ENCODE measurements at places on chromosomes 6 and 20.

GRCh38 chr20:52402950-52403349 lies 211.4 kb upstream of the ZFP64 start:
- DNase-seq: no peak

GRCh38 chr20:57241363-57241991 lies 25.0 kb downstream of the BMP7 start:
- DNase-seq: no peak

DNA sequence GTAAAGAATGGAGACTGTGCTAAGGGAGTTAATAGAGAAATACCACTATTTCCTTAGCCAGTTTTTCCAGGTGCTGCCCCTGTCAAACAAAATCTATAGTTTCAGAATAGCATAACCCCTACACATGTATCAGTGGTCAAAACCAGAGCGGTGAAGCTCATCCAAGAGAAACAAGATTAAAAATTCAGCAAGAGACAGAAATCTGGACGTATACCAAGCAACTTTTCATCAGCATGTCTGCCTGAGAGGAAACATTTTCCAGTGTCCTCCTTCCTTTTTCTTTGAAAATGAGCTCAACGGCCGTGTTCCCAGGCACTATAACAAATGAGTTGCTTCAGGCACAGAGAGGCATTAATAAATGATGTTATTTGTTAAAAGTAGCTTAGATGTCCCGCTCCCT lies 416.5 kb downstream of the BCKDHB start:
- no peak for DNase-seq

DNA sequence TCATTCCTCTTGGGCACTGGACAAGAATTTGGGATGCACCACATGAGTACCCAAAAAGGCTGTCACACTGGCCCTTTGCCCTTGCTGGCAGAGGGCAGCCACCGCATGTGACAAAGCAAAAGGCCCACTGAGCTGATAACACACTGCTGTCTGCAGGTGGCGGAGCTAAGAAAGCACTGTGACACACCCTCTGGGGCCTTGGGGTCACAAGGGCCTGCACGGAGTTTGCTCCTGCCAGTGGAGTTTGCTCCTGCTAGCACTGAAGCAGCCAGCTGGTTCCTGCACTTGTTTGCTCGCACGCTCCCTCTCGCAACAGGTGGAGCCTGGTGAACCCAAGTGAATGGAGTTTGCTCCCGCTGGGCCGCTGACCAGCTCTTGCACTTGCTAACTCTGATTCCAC lies 132.6 kb downstream of the LCA5 start:
- no peak for DNase-seq

GRCh38 chr6:113873043-113873667 lies 16.0 kb downstream of the MARCKS start:
- no peak for DNase-seq

- no peak for DNase-seq
Measured at GRCh38 chr6:110628330-110628729, 151.9 kb upstream of the SLC22A16 start.

GRCh38 chr20:25535762-25536161 lies 49.6 kb downstream of the NINL start:
- no peak for DNase-seq

DNA sequence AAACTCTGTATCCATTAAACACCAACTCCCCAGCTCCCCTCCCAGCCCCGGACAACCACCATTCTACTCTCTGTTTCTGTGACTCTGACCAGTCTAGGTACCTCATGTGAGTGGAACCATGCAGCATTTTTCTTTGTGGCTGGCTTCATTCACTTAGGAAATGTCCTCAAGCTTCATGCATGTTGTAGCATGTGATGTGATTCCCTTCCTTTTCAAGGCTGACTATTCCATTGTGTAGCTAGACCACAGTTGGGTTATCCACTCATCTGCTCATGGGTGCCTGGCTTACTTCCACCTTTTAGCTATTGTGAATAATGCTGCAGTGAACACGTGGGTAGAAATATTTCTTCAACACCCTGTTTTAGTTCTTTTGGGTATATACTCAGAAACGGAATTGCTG lies 8.8 kb upstream of the BPHL start:
- no peak for DNase-seq

- no peak for DNase-seq
Measured at GRCh38 chr20:17834804-17835203, 133.8 kb downstream of the SNX5 start.

- no peak for DNase-seq
Measured at GRCh38 chr20:43975096-43975768, 60.6 kb downstream of the TOX2 start.

DNA sequence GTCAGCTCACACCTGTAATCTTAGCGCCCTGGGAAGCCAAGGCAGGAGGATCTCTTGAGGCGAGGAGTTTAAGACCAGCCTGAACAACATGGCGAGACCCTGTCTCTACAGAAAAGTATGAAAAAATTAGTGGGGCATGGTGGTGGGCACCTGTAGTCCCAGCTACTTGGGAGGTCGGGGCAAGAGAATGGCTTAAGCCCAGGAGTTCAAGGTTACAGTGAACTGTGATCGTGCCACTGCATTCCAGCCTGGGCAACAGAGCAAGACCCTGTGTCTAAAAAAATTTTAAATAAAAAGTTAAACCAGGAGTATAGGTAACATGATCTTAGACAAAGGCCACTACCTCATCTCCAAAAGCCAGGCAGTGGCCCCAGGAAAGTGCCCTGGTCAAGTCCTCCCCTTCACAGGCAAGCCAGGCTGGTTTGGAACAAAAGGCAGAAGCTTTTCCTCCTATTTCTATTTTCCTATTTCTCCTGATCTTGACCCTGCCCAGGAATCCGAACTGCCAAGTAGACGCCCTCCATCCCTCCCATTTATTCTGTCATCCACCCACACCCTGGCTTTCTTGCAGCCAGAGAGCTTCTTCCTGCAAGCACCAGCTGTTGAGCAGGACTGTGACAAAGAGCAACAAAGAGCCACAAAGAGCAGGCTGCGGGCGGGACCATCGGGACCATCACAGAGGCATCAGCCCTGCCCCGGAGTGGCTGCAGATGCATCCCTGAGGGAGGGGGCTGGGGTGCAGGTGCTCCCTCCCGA lies 149.9 kb upstream of the AFDN start:
- no peak for DNase-seq

DNA sequence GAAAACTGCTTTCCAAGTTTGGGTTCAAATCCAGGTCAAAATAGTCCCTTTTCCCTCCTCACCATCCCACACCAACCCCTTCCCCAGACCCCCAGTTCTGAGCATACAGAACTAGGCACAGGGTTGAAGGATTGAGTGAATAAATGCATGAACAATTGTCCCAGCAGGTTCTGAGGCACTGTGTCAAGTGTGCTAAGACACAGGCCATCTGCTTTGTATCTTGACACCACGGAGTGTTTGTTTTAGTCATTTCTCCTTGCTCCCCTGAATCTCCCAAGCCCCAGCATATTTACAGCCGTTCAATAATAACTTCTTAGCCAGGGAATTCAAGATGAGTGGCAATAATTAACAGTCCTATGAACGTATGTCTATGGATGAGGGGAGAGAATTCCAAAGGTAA lies 102.8 kb upstream of the JARID2 start:
- no peak for DNase-seq

- no peak for DNase-seq
Measured at GRCh38 chr20:8515810-8516435, 383.9 kb downstream of the PLCB1 start.

DNA sequence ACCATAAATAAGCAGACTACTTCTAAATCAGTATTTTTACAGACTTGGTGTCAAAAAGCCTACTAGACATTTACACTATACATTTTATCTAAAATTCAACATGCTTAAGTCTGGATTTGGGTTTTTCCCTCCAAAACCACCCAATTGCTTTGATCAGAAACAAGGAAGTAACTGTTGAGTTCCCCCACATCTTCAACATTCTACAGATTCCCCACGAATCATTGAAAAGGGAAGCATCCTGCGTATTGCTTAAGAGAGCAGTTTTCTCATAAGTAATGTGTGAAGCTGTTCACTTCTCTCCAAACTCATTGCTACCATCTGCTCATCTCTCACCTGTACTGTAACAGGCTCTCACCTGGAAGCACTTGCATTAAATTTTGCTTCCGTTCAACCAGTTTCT lies 36.4 kb upstream of the RNF144B start:
- no peak for DNase-seq

DNA sequence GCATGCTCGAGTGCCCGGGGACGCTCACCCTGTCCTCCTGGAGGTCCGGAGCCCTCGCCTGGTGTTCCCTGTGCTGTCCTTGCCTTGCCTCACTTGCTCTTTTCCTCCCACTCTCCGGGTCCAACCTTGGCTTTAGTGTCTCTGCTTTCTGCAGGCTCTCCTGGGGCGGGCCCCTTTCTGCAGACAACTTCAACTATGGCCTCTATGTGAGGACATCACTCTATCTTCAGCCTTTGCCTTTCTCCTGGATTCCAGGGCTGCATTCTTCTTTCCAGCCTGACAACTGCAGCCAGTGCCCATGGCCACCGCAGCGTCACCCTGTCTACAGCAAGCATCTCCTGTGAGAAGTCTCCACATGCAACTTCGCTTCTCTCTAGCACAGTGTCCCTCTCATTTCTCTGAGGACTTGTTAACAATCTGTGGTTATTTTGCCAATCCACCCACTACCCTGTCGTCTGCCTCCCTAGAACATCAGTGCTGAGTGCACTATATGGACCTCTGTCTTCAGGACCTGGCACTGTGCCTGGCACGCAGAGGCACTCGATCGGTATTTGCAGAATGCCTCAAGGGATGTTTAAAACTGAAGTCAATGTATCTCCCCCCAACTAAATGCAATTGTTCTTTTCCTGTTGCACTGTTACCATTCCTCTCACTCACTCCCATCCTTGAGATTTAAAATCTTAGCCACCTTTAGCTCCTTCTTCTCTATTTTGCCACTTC lies 35.9 kb downstream of the FOXC1 start:
- no peak for DNase-seq

DNA sequence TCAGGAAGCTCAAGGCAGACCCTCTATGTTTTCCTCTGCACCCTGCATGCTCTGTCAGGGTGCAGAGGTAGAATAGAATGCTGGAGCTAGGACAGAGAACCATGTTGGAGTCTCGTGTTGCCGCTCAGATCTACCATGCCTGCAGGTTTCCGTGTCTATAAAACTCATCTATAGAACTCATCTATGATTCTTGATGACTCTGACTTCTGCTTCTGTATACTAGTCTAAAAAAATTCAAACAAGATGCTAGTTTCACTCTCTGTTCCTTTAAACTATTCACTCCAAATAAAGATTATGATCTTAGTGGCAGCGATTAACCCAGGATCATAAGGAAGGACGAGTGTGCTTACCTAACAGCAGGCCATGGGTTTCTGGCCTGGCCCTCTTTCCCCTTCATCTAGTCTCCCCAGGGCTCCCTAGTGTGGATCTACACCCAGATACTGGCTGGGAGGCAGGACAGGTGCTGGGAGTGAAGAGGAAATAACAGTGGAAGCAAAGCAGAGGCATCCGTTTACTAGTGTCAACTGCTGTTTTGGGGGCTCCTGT lies 162.7 kb upstream of the SUPT3H start:
- DNase-seq: no peak

GRCh38 chr20:59032713-59033059 lies 551 bp upstream of the ATP5F1E start:
- DNase-seq: no peak
